Muscle of leg (tissue), 16 donors: ENCODE measurements at places on chromosomes 1 and 21. TPM values are rescaled to one million over a fixed set of nuclear protein-coding genes. Genes with fewer than 3 reads are reported as not detected.

Gene FCRL3
- 0.04 TPM for polyA plus RNA-seq

Gene LAPTM5
- polyA plus RNA-seq = 16.6 TPM

DNA sequence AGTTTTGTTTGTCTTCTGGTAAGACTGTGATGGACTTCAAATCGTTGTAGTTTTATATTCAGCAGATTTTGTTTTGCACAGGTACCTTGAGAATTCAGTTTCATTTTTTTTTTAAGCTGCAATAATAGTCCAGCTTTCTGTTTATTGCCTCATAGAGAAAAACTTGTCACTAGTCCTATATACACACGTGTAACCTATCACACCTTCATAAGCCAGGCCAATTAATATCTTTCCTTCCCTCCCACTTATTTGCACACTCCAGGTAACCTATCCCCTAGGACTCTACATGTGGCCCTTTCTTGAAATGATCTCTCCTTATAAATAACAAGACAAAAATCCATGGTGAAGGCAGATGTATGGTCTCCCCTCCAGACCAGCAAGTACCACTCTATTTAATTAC, 62.4 kb downstream of the SLC22A15 start:
- no peaks in the 10 kb centered on the region for H3K27me3 ChIP-seq
- no peaks in the 10 kb centered on the region for H3K4me1 ChIP-seq
- no peak for DNase-seq
- no peak overlapping the region for H3K27ac ChIP-seq
- H3K4me3 ChIP-seq = no peak overlapping the region
- H3K36me3 ChIP-seq = no peaks in the 10 kb centered on the region

- no peaks in the 10 kb centered on the region for H3K27me3 ChIP-seq
- no peak for DNase-seq
- no peak overlapping the region for H3K27ac ChIP-seq
- no peak overlapping the region for H3K4me3 ChIP-seq
These were observed 37.0 kb downstream of the CAPN9 start for GRCh38 chr1:230784163-230784562.
